ENCODE measurements at places on chromosomes 13 and 19.

DNA sequence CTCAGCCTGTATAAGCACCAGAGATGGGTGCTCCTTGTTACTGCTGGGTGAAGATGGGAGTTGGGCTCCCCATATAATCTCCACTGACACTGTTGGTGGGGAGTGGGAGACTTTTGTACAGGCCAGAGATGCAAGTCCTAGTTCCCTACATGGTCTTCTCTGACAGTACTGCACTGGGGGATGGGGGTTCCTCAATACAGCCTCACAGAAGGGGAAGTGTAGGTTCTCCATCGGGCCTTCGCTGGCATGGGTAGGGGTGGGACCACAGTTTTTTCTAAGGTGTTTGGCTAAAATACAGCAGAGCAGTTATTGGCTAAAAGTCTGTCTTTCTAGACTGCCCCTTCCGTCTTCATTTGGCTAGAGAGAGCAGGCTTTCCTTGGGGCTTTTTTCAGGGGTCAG is 167.2 kb upstream of the SERP2 start:
- DNase-seq, result no peak

DNA sequence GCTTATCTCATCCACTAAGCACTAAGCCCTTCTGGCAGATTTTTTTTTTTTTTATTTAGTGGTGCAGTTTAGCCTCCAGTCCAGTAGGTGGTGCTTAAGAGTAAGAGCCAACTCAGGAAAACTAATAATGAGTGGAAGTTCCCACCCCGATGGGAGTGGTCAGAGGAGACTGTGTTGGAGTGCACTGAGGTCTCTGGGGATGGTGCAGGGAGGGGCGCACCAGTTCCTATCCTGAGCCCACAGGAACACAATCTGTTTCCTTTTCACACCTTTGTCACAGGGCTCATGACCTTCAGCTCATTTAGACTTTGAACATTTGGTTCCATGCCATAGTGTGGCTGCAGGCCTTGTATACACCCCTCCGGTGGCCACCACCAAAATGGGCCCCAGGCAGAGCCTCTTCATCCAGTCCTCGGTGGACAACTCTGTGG is 367.4 kb downstream of the SPRY2 start:
- DNase-seq, result no peak

- no peak for DNase-seq
Observed at GRCh38 chr13:106597186-106597585, 29.2 kb upstream of the ARGLU1 start.

GRCh38 chr19:46390121-46390858 is 23.1 kb downstream of the CCDC8 start:
- no peak for DNase-seq

- DNase-seq, result no peak
Observed at GRCh38 chr13:55432814-55433213, 1707.9 kb upstream of the PRR20A start.

DNA sequence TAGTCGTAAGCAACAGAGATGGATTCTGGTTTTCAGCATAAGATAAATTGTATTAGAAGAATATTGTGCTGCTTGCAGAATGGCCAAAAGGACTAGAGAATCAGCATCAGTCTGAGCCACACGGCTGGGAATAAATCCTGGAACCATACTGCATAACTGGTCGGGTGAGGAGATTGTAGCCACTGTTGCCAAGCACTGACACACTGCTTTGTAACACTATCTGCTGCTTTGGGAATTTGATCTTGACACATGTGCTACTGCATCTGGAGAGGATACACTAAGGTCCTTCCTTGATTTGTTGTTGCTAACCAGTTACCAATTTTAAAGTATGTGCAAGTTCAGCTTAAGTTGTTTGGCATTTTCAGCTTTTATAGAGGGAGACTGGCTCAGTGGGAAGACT is 1.9 kb downstream of the HNRNPA1L2 start:
- DNase-seq, result no peak

- DNase-seq, result no peak
Observed at GRCh38 chr19:42293540-42293939, 8.4 kb upstream of the PRR19 start.

GRCh38 chr13:113933901-113934300 is 40.0 kb downstream of the C13orf46 start:
- no peak for DNase-seq

DNA sequence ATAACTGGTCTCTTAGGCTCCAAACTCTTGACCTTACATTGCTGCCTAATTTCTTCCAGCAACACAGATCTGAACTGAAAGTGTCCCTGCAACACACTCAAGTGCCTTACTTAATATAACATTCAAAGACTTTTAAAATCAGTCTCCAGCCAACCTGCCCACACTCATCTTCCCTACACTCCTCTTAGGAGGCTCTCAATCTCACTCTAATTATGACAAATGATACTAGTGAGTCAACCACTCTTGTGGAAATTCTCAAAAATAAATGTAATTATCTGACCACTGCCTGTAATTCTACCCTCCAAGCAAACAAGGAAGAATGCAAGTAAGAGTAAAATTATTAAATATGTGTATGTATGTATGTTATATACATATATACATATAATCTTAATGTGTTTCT is 348.1 kb upstream of the MIR17HG start:
- no peak for DNase-seq
